ENCODE measurements at places on chromosomes 11 and 22.

- DNase-seq, result no peak
Observed at GRCh38 chr22:31952094-31952401, 7.7 kb downstream of the YWHAH start.

- no peak for DNase-seq
Observed at GRCh38 chr11:30573951-30574350, 12.2 kb downstream of the MPPED2 start.

DNA sequence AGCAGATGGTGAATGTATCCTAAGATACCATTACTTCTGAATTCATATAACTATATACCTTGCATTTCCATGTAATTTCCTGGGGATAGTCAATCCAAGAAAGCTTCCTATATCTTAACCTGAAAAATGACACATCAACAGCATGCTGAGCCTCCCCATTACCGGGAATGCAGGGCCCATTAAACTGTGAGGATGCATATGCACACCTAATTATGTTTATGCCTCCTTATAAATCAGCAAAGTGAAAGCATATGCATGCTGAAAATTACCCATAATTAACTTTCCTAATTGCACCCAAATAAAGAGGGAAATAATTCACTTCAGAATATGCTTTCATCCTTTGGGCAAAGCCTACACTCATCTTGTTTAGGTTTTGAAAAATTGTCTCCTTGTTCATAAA lies 663.0 kb downstream of the KCNA4 start:
- DNase-seq, result no peak

- no peak for DNase-seq
Observed at GRCh38 chr22:17198170-17199002, 20.8 kb downstream of the ADA2 start.

DNA sequence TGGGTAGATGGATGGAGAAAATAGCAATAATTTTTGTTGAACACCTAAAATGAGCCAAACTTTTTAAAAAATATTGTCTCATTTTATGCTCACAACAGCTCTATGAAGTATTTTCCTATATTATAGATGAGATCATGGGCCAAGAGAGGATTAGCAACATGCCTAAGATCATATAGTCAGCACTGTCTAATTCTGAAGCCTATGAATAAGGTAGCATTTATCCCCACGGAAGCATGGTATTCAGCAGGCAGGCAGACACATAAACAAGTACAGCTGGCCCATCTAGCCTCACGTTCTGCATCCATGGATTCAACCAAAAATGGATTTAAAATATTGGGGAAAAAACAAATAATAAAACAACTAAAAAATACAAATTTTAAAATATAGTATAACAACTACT lies 21.9 kb upstream of the RAB30 start:
- DNase-seq, result no peak

GRCh38 chr11:45374653-45375059 lies 88.5 kb upstream of the SYT13 start:
- DNase-seq, result no peak

GRCh38 chr11:44999068-44999467 lies 48.4 kb upstream of the TP53I11 start:
- DNase-seq, result no peak

GRCh38 chr11:95360377-95361075 lies 129.5 kb upstream of the SESN3 start:
- no peak for DNase-seq

DNA sequence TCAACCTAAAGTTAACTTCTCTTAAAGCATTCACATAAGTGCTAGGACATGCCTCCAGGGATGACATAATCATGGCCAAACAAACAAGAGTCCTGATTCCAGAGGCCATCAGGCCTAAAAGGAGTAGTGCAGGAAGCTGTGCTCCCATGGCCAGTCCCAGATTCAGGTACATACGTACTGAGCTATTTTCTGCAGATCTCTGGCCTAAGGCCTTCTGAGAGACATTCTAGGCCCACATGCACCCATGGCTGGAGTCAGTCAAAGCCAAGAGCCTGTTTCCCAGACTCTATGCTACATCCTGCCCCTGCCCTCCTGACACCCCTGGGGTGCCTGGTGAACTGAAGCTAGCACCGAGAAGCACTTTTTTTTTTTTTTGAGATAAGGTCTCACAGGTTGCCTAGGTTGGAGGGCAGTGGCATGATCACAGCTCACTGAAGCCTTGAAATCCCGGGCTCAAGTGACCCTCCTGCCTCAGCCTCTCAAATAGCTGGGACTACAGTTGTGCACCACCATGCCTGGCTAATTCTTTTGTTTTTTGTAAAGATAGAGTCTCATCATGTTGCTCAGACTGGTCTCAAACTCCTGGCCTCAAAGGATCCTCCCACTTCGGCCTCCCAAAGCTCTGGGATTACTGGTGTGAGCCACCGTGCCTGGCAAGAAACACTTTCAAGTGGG lies 553 bp downstream of the CD3D start:
- no peak for DNase-seq

DNA sequence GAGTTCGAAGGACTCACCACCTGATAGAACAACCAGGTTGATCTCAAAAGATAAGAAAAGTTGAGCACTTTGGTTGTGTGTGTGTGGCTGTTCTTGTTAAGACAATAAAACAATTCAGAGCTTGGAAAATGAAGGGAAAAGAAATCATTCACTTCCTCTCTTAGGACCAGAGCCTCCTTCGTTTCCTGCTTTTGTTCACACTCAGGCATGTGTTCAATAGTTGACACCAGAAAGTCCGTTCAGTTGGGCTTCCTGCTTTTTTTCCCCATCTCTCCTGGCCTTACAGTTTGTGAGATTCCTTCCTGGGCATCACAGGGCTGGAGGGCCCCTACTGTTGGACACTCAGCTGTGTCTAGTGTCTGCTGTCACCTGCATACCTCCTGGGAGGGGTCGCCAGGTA lies 48.0 kb downstream of the TSPAN18 start:
- DNase-seq, result no peak

DNA sequence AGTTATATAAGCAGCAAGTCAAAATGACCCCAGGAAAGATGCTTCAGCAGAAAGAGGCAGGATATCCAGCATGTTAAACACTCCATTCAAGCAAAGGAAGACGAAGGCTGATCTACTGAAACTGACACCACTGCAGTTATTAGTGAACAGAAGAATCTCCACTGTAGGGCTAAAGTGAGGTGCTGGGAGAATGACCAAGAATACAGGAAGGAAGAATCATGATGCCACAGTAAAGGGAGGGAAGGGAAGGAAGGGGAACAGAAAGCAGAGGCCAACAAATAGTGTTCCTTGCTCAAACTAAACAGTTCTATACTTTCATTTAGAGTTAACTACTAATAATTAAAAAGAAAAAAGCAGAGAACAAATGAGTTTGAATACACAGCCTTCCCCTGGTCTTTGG lies 92.5 kb downstream of the SIK3 start:
- no peak for DNase-seq

DNA sequence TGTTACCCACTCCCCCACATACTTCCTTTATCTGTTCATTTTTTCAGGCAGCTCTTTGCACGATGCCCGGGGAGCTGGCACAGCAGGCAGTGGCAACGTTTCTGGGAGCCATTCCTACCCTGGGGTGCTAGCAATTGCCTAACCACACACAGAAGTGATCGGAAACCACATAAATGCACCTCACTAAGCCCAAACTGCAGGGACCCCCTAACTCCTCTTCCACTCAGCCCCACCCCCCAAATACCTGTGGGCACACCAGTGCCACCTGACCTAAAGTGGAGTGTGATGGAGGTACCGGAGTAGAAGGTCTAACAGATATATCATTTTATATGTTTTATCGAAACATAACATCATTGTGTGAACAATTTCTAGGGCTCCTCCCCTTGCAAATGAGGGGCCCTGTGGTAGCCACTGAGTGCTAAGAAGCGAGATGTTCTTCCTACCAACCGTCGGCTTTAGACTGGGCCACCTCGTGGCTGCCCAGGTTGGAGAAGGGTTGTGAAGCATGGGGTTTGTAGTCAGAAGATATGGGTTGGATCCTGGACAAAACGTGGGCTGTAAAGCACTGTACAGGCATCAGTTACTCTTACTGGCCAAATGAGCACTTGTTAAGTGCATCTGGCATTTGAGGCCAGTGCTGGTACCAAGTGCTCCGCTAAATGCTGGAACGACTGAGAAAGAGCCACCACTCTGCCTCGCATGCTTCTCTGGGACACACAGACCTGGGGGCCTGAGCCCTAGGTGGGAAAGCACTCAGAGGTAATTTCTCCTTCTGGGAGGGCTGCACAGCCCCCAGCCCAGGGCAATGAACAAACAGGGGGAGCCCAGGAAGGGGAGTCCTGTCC lies 2.8 kb downstream of the MRGPRD start:
- no peak for DNase-seq

DNA sequence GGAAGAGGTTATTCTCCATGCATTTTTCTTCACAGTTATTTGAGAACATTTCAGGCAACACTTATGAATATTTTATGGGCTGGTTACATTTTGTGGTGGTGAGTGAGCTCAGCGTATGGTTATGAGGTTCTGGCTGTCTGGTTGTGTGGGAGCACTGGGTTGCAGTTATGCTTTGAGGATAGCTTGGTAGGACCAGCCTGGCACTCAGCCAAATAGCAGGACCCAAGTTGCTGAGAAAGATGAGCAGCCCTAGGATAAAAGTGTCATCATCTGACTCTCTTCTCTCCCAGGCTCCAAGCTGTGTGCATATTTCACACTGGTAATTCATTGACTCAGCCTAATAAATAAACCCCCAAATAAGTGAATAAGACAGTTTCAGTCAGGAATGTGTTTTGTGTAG lies 8.1 kb upstream of the SRSF8 start:
- DNase-seq, result no peak

- DNase-seq, result no peak
Observed at GRCh38 chr11:67273260-67273990, 7.2 kb downstream of the GRK2 start.

- no peak for DNase-seq
Observed at GRCh38 chr22:39091126-39092081, 5.6 kb upstream of the APOBEC3H start.

- DNase-seq, result peak; percentile 11
Observed at GRCh38 chr11:96817482-96818399, 427.9 kb downstream of the JRKL start.

- no peak for DNase-seq
Observed at GRCh38 chr11:44387825-44388224, 77.9 kb upstream of the ALX4 start.

- DNase-seq, result no peak
Observed at GRCh38 chr11:6615882-6616585, 3.2 kb downstream of the TPP1 start.

- DNase-seq, result peak; percentile 38
Observed at GRCh38 chr22:37260901-37261336, 16.9 kb upstream of the RAC2 start.

DNA sequence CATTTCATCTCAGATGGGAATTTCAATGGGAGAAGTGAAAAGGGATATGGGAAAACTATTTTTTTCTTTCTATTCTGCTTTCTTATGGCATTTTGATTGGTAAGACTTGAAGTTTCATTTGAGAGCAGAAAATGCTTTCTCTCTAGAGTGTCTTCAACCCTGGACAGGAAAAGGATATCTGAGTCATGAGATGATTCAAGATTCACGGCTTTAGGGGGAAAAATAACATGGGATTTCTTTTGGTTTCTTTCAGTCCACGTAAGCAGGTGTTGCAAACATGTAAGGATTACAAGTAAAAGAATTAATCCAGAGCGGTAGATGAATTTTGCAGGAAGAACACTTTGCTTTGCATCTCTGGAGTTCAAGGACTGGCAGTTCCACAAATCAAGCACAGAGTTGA lies 1001.0 kb upstream of the TENM4 start:
- peak; percentile 24 for DNase-seq

DNA sequence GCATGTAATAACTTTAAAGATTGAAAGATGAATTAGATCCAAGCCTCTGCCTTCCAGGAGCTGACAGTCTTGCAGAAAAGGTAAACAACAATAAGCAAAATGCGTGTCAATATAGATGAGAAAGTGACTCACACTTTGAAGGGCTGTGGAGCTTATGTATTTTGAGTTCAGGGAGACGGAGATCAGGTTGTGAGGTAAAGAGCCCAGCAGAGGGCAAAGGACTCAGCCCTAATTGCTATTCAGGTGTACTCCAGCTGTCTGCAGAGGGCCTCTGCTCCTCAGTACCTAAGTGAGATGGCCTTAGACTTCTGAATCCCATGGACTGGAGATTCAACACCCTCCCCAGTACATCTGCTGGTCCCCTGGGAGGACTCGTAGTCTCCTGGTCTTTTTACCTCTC lies 22.9 kb upstream of the CTR9 start:
- DNase-seq, result no peak

GRCh38 chr11:46718155-46719019 lies 626 bp upstream of the F2 start:
- no peak for DNase-seq

DNA sequence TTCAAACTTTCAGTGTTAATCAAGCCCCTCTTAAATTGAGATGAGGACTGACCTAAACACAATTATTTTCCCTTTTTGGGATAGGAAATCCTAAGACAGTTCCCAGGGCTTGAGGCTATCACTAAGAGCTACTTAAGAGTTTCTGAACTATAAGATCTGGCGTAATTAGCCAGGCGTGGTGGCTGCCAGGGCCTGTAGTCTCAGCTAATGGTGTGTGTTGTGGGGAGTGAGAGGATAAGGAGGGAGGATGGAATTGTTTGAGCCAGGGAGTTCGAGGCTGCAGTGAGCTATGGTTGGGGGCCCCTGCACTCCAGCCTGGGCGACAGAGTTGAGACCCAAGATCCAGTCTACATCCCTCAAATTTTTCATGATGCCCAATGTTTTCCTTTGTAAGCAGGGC lies 23.5 kb upstream of the EXPH5 start:
- no peak for DNase-seq

GRCh38 chr22:32801537-32802236 lies at the start of gene TIMP3:
Gene TIMP3 (plus strand): TSS chr22:32801705. CDS start chr22:32802002, 297 bp downstream.
- DNase-seq, result peak; percentile 41

GRCh38 chr11:119602745-119603373 lies 126.1 kb downstream of the NECTIN1 start:
- DNase-seq, result no peak

DNA sequence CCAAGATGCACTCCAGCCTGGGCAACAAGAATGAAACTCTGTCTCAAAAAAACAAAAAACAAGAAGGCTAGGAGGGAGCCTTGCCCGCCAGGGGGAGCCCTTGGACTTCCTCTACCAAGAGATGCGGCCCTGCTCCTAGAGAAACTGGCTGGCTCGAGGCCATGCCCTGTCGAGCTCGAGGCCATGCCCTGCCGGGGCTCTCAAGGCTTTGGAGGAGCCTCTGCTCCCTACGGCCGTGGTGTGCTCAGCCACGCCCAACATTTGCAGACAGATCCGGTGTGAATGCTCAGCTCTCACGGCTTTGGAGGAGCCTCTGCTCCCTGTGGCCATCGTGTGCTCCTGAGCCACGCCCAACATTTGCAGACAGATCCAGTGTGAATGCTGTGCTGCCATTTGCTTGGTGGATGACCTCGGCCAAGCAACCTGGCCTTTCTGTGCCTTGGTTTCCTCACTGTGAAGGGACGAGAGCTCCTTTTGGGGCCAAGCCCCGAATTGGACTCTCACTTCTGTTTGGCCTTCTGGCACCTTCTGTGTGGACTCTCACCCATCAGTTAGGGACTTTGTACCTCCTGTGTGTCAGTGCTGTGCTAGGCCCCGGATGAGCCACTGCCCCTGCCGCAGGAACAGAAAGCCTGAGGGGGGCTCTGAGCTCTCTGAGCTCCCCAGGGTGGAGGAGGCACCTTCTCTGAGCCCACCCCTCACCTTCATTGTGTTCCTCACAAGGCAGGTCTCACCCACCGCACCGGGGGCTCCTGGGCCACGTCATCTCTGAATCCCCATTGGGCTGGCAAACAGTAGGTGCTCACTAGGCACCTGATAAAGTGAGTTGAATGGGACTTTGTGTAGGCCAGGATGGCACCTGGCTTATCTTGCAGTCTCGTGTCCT lies 14.1 kb downstream of the C11orf24 start:
- peak; percentile 74 for DNase-seq

Data from RWPE1 (cell line).